LoVo (cell line): ENCODE measurements at places on chromosomes 4 and X.
A peak's percentile ranks its signal among the peaks of the same experiment; 100 is the strongest.

DNA sequence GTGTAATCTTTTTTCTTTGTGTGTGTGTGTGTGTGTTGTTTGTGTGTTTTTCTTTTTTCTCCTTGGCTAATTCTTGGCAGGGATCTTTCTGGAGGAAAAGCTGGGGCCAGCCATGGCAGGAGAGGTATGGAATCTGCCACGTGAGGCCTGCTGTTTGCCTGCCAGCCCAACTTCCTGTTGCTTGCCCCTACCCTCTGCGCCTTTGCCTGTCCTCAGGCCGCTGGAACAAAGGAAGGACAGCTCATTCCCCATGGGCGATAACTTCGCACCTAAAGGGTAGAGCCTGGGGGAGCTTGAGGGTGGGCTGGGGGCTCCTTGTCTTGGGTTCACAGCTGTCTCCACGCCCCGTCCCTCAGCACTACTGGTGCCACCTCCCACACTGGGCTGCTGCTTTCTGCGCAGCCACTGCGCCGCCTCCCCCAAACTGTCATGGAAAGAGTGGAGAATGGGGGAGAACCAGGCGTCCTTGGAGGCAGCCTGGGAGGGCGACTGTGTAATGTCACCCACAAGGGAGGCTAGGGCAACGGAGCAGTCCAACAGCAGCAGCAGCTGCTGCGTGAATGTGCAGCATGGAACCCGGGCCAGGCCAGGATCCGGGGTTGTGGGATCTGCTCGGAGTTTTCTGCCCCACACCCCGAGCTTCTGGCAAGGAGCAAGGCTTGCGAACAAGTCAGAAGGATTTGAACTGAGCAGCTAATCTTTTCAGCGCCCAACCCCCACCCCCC is 12.3 kb upstream of the YIPF7 start:
- no peak for DNase-seq

DNA sequence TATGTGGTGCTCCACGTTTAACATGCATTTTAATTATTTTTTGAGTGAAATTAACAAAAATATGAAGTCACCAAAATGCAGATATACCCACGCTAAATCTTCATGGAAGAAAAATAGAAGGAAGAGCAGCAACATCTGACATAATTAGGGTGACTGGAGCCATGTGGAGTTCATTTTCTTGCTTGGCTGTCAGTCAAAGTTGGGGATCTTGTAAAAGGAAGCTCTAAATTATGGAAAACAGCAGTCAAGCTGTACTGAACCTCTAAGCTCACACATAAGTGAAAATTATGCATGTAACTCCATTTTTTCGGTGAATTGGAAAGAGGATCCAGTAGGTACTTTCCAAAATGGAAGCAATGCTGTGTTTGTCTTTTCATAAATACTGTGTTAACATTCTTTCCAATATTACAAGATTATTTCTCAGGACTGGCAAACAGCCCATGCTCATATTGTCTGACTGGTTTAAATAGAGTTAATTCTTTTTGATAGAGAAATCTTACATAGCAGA is 9.7 kb upstream of the PDGFC start:
- DNase-seq = no peak

- DNase-seq = peak; percentile 2
Observed at GRCh38 chr4:17578482-17578891, 1.5 kb downstream of the LAP3 start.

GRCh38 chr4:6732441-6733357 is 16.7 kb downstream of the BLOC1S4 start:
- peak; percentile 79 for DNase-seq

- DNase-seq = no peak
Observed at GRCh38 chr4:155609455-155610059, 57.1 kb upstream of the GUCY1A1 start.

DNA sequence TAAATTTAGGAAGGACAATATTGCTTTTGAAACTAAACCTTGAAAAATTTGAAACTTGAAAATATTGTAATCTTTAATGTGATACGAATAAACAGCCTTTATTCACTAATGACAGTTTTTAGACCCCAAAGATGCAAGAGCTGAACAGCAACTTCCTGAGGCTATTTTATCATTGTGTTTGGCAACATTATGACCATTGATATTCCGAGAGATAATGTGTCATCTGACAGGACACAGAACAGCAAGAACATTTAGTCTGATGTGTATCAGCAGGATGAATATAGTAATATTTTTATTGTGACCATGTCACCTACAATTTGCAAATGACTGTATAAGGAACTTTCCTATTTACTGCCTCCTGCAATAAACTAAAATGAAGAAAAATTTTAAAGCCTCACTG is 316.0 kb downstream of the ADAM29 start:
- DNase-seq = no peak

DNA sequence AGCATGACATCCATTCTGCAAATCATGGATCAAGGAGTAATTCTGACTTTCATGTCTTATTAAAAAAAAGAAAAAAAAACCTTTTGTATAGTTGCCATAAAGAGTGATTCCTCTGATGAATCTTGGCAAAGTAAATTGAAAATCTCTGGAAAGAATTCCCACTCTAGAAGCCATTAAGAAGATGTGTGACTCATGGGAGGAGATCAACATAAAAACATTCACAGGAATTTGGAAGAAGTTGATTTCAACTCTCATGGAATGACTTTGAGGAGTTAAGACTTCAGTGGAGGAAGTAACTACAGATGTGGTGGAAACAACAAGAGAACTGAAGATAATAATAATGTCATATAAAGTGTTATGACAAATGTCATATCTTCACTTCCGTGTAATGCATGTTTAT is 204.2 kb downstream of the PABPC4L start:
- no peak for DNase-seq

- DNase-seq = no peak
Observed at GRCh38 chr4:36316607-36317006, 35.2 kb downstream of the DTHD1 start.

- no peak for DNase-seq
Observed at GRCh38 chr4:44025376-44026020, 423.1 kb downstream of the KCTD8 start.

DNA sequence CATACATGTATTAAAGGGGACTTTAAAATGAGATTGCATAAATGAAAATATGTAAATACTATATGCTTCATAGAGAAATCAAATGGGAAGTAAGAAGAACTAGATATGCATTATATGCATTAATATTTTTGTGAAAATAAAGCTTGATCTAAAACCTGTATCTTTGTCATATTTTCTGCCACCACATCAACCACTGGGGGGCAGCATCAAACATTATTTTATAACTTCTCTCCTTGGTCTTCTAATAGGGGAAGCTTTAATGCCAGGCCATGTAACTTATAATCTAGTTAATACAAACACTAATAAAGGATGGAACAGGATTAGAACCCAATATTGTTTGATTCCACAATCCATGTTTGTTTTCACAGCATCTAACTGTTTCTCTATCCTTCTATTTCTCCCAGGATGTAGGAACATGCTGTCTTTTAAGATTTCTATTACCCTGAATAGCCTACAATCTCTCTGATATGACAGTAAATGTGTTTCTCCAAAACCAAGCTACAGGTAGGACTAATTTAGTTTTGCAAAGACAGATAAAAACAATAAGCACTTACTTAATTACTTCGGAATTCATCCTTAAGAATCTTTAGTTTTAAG is 10.0 kb downstream of the QRFPR start:
- DNase-seq = peak; percentile 42

GRCh38 chr4:122073615-122074014 is 78.5 kb upstream of the BLTP1 start:
- no peak for DNase-seq

- DNase-seq = peak; percentile 40
Observed at GRCh38 chr4:77994194-77994721, 62.9 kb upstream of the FRAS1 start.

- DNase-seq = no peak
Observed at GRCh38 chr4:87067124-87067885, 132.5 kb downstream of the AFF1 start.

DNA sequence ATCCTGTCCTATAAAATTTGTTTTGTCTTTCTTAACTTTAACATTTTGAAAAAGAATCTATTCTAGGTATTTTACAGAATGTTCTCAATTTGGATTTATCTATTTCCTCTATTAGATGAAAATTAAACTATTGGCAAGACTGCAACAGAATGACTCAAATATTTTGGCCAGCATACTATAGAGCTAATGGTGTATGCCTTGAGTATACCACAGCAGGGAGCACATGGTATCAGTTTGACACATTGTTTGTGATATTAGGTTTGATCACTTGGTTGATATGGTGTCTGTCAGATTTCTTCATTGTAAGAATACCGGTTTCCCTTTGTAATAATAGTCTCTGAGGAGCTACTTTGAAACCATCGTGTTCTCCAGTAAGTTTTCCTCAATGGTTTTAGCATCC is 87.8 kb upstream of the NPNT start:
- no peak for DNase-seq

DNA sequence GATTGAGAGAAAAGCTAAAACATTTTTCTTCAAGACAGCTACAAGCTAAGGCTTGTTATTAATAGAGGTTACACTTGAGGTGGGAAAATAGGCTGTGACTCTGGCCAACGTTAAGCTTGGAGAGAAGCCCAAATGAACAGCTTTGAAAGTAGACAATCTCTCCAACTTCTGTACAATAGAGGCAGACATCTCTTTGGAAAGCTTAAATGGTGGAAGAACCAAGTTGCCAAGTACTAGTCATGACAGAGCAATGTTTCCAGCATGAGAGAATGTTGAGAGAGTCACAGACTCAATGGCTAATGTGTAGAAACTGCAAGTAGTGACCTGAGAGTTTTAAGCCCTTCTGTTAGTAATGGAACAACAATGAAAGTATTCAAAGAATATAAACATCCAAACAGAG is 298.1 kb downstream of the INPP4B start:
- DNase-seq = no peak

DNA sequence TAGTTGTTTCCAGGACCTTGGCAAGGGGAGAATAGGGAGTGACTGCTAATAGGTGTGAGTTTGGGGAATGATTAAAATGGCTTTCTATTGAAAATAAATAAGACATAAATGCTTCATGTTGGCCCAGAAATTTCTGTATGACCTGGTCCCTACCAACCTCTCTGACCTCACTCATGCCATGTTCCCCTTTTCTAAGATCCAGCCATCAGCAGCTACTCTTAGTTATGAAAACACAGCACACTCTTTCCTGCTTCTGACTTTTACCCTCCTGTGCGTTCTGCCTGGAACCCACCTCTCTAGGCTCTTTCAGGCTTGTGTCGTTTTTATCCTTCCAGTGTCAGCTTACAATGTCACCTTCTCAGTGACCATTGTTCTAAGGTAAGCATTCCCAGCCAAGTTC is 14.8 kb upstream of the CXCL5 start:
- no peak for DNase-seq

DNA sequence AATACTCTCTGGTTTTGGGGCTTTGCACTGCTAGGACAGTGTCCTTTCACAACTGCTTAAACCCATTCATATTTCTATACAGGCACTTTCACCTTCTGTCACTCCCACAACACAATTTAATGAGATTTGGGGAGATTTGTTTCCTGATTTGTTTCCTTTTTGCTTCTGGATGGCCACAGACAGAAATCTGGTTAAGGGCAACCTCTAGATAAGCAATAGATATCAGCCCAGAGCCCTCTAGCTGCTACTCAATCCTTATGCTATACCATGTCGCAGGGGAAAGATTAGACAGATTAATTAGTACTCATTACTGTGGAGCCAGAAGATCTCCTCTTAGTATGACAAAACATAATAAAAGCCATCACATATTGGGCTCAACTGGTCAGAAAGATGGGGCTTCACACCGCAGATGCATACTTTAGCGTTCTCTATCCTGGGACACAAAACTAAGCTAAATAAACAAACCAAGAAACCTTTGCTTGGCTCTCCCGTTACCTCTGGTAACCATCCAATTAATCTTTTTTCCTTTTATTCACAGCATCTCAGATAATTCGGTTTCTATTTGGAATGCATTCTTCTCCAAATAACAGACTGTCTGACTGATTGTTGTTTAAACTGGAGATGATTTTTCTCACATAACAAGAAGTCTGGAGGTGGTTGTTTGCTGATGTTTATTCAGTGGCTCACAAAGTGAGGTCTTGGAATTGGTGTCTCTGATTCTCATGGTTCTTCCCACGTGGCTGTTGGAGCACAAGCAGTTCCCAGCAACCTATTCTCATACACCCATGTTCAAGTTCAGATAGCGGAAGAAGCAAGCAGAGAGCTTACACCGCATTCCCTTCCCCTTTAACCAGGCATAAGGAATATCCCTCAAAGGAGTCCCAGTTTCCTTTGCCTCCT is 41.0 kb upstream of the ZNF330 start:
- DNase-seq = no peak

- DNase-seq = peak; percentile 1
Observed at GRCh38 chrX:80578517-80579105, 158.4 kb downstream of the TENT5D start.
